Stimulated activated naive CD8-positive, alpha-beta T cell treated with anti-CD3 and anti-CD28 coated beads, Interleukin-15, Interleukin-2, amounts not matched to agents 100 U/mL and 50 U/mL, for 24 hours (primary cell): ENCODE measurements at places on chromosomes 4 and X.
A peak's percentile ranks its signal among the peaks of the same experiment; 100 is the strongest.

DNA sequence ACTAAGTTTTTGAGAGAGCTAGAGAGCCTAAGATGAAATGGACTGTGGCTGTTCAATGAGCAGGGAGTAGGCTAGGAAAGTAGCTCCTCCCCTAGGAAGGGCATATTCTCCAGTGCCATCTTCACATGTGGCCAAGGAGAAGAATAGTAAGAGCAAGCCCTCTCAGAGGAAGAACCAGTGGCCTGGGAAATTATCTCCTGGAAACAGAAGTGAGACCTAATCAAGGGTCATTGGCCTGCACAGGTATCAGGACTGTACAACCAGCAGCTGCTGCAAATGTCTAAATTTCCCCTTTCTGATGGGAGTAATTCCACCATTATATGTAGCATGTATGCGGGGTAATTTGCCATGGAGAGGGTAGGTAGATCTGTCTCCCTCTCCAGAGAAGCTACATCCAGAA lies 334.8 kb upstream of the RASGEF1B start:
- no peak for DNase-seq

DNA sequence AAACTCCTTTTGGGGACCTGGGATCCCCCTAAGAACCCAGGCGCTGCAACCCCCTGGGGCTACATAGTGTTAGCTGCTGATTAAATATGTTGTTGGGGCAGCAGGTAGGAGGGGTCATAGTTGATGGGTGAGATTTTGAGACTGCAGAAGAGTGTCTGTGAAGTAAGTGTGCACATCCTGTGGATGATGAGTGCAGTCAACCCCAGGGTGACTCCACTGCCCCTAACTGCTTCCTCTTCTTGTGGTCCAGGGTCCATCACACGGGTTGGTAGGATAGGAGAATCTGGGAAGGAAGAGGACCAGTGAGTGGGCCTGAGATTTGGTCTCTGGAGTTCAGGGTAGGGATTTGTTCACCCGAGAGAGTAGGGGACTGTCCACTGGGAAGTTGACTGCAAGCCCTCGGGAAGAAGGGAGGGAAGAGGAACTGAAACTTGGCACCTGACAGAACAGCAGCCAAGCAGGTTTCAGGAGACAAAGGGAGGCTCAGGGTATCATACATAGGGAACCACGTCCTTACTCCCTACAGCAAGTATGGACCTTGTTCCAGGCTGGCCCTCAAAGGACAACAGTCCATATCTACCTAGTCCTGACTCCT lies 8.5 kb downstream of the DLG3 start:
- no peak for DNase-seq

DNA sequence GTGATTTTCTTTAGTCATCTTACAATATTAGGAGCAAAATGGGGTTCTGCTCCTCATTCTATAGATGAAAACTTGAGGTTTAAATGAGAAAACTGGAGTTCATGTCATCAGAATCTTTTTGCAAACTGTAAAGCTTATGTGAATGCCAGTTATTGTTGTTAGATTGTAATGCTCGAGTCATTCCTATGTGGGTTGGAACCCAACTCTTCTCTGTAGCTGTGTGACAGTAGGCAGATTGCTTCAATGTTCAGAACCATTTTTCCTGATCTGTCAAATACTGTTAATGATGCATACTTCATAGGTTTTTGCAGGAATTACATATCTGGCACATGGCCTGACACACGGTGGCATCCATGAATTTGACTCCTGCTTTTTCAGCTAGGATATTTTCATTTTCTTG lies 178.9 kb downstream of the RAPGEF2 start:
- no peak for DNase-seq

DNA sequence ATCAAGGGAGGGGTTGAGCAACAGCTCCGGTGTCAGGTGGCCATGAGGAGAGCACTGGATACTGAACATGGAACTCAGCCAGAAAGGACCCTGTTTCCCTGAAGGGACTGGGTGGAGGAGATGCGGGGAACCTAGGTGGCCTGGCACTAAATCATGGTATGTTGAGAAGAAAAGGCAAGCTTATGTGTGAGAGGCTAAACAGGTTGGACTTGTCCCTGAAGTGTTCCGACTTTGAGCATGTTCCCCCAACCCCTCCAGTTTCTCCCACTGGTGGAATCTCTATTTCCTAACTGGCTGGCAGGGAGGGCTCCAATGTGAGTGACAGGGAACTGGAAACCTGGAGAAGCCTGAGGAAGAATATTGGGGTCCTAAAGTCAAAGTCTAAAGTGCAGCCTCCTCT lies 69.5 kb downstream of the PLAC1 start:
- no peak for DNase-seq

DNA sequence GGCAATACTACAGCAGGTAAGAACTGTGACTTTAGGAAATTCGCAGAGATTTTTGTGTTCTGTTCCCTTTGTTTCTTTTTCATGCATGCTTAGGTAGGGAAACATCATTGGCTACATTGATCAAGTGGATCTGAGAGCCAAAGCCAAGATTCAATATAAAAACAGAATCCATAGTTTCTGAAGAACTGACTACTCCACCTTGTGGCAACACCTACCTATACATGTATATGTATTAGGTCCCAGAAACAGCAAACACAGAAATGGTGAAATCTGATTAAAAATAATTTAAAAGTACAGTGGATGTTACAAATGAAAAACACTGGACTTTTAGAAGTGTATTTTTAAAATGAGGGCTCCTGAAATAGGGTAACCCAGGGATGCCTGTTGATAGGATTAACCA lies 322.6 kb upstream of the MAOA start:
- no peak for DNase-seq

DNA sequence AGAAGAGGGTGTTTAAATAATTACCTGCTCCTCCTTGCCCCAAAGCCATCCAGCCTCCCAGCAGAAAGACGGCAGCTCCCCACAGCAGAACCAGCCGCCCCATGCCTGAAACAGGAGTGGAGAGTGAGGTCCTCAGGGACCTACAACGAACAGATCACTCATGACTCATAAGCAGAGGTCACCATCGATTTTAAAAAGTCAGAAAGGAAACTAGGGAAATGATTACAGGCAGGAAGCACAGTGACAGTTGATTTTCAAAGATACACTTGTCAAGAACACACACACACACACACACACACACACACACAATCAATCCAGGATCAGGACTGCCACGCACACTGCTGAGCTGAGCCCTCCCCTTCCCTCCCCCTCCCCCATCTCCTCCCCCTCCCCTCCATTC lies at the start of gene CRLF2:
Gene CRLF2, minus strand, starts transcription at position 118 of the 400 bp plus-strand sequence. Its CDS starts 15 bp downstream, at position 103.
- DNase-seq: peak; percentile 41

DNA sequence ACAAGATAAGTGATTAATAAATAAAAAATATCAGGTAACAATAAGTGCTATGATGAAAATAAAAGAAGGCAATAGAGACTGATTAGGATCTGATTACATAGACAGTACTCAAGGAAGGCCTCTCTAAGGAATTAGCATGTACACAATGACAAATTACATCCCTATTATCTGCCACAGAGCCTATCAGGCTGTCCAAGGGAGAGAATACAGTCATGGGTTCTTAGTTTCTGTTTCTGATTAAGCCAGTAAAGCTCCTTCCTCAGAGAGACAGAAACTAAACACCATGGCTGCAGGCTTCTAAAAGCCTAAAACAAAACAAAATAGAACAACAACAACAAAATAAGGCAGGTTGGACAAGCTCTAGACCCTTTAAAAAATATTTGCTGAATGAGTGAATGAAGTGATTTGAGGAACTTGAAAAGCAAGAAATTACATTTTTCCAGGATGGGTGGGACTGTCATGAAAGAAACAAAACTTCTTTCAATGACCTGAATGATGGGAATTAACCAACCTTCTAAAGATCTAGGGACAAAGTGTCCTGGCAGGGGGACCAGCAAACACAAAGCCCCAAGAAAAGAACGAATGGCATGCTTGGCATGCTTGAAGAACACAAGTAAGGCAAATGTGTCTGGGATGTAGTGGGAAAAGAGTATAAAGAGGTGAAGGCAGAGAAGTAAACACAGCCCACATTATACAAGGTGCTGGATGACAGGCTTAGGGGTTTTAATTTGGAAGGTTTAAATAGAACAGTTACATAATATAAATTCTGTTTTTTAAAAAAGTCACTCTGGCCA lies 44.1 kb downstream of the NAA11 start:
- DNase-seq: no peak
